ENCODE measurements at places on chromosomes 5 and 9. TPM values are rescaled to one million over a fixed set of nuclear protein-coding genes. Genes with fewer than 3 reads are reported as not detected.

Gene CSF1R
- 30.5 TPM for total RNA-seq

Gene CDX1
- 0.23 TPM for total RNA-seq

Gene IL7R
- total RNA-seq: 10.6 TPM

Gene CAPSL
- not detected for total RNA-seq

Gene FAM151B
- total RNA-seq: 1.6 TPM

Gene SLC6A19
- total RNA-seq: not detected

Gene ORM2
- total RNA-seq: not detected

DNA sequence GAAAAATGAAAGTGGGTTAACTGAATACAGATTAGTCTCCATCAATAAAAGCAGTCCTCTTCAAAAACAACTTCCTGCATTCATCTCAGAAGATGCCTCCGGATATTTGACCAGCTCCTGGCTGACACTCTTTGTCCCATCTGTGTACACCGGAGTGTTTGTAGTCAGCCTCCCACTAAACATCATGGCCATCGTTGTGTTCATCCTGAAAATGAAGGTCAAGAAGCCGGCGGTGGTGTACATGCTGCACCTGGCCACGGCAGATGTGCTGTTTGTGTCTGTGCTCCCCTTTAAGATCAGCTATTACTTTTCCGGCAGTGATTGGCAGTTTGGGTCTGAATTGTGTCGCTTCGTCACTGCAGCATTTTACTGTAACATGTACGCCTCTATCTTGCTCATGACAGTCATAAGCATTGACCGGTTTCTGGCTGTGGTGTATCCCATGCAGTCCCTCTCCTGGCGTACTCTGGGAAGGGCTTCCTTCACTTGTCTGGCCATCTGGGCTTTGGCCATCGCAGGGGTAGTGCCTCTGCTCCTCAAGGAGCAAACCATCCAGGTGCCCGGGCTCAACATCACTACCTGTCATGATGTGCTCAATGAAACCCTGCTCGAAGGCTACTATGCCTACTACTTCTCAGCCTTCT lies 16.6 kb downstream of the F2R start:
- H3K27ac ChIP-seq: no peak overlapping the region
- H3K4me3 ChIP-seq: no peak overlapping the region
- no peaks in the 10 kb centered on the region for H3K27me3 ChIP-seq
- DNase-seq: no peak
- no peaks in the 10 kb centered on the region for H3K4me1 ChIP-seq
- H3K36me3 ChIP-seq: no peaks in the 10 kb centered on the region

DNA sequence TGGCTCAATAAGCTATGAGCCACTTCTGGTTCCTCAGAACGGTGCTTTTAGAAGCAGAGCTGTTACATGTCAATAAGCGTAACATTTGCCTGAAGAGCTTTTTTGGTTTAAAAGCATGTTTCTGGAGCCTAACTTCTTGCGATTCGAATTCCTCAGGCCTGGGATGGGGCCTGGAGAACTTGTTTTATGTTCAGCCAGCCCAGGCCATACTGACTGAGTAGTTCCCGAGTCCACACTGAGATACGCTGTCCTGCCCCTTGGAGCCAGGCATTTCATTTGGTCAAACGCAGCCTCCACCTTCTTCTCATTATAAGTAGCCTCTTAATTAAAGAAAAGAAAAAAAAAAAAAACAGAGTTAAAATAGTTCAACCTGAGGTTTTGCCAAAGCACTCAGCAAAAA lies 260.6 kb upstream of the ANKRD55 start:
- H3K4me3 ChIP-seq: no peak overlapping the region
- no peaks in the 10 kb centered on the region for H3K27me3 ChIP-seq
- DNase-seq: no peak
- H3K27ac ChIP-seq: no peak overlapping the region
- peaks cover 24% of the 10 kb centered on the region for H3K4me1 ChIP-seq

GRCh38 chr5:80740999-80741398 lies 86.2 kb upstream of the DHFR start:
- no peak for DNase-seq
- no peaks in the 10 kb centered on the region for H3K27me3 ChIP-seq
- H3K36me3 ChIP-seq: peaks cover 23% of the 10 kb centered on the region
- no peaks in the 10 kb centered on the region for H3K4me1 ChIP-seq
- no peak overlapping the region for H3K27ac ChIP-seq

DNA sequence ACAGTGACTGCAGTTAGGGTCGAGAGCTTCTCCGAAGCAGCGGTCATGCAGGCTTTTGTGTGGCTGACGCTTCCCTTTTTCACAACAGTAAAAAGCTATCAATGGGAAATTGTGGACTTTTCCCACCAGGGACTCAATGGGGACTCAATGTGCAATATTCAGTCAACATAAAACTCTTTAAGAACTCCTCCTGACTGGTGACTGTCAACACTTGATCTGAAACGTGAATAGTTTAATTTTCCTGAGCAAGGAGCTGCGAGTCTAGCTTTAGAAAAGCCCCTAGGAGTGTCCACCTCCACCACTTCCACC lies 28.7 kb downstream of the EXOC3 start:
- no peaks in the 10 kb centered on the region for H3K27me3 ChIP-seq
- peak overlapping the region; percentile 81 for H3K27ac ChIP-seq
- no peak for DNase-seq
- peaks cover 5% of the 10 kb centered on the region for H3K36me3 ChIP-seq
- H3K4me1 ChIP-seq: peaks cover 23% of the 10 kb centered on the region

- no peak overlapping the region for H3K27ac ChIP-seq
- H3K4me3 ChIP-seq: no peak overlapping the region
- DNase-seq: no peak
- peaks cover 6% of the 10 kb centered on the region for H3K36me3 ChIP-seq
- no peaks in the 10 kb centered on the region for H3K27me3 ChIP-seq
- peaks cover 28% of the 10 kb centered on the region for H3K4me1 ChIP-seq
Observed at GRCh38 chr9:89477384-89477783, 20.5 kb downstream of the SEMA4D start.

- no peak overlapping the region for H3K4me3 ChIP-seq
- no peak overlapping the region for H3K27ac ChIP-seq
- H3K36me3 ChIP-seq: no peaks in the 10 kb centered on the region
- no peak for DNase-seq
- H3K27me3 ChIP-seq: no peaks in the 10 kb centered on the region
Observed at GRCh38 chr5:63375851-63376250, 586.4 kb downstream of the HTR1A start.

GRCh38 chr9:131394464-131395156 lies 724 bp downstream of the PRRC2B start:
- H3K36me3 ChIP-seq: no peaks in the 10 kb centered on the region
- H3K27me3 ChIP-seq: no peaks in the 10 kb centered on the region
- no peak for DNase-seq
- peaks cover 55% of the 10 kb centered on the region for H3K4me1 ChIP-seq
- H3K4me3 ChIP-seq: peak overlapping the region; percentile 85

DNA sequence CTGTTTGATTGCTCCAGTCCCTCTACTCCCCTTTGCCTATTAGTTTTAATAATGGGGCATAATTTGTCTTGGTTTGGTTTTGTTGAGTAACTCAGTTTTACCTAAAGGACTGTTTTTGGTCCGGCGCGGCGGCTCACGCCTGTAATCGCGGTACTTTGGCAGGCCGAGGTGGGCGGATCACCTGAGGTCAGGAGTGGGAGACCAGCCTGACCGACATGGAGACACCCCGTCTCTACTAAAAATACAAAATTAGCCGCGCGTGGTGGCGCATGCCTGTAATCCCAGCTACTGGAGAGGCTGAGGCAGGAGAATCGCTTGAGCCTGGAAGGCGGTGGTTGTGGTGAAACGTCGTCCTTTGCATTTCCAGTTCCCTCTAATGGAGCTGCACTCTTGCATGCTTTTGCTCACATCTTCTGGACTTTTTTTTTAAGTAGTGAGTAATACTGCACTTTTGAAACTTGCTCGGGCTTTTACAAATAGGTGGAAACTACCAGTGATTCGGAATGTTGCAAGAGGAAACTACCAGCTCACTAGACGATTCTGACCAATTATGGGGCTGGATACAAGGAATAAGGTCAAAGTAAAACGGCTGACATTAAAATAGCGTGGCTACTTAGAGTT lies 721 bp upstream of the MAML1 start:
- peaks cover 44% of the 10 kb centered on the region for H3K36me3 ChIP-seq
- peak overlapping the region; percentile 98 for H3K27ac ChIP-seq
- DNase-seq: no peak
- H3K4me3 ChIP-seq: peak overlapping the region; percentile 91
- no peaks in the 10 kb centered on the region for H3K27me3 ChIP-seq

DNA sequence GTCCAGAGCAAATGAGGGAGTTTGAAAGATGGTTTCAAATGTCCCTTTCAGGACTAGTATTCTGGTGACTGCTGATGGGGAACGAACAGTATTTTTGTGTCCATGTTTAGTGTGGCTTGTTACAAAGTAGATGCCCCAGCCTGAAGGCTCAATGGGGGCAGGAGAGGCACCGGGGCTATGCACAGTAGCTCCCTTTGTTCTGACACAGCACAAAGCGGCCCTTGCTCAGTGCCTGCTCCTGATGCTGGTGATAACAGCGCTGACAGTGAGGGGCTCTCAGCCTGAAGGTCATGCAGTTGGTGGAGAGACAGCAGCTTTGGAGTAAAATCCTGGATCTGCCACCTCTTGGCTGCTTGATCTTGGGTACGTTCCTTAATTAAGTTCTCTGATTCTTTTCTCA lies 188.9 kb downstream of the SLIT3 start:
- DNase-seq: no peak
- H3K36me3 ChIP-seq: no peaks in the 10 kb centered on the region
- no peaks in the 10 kb centered on the region for H3K27me3 ChIP-seq

GRCh38 chr5:120841830-120842229 lies 377.7 kb downstream of the PRR16 start:
- no peak overlapping the region for H3K4me3 ChIP-seq
- H3K4me1 ChIP-seq: no peaks in the 10 kb centered on the region
- H3K27me3 ChIP-seq: no peaks in the 10 kb centered on the region
- no peak for DNase-seq
- H3K27ac ChIP-seq: no peak overlapping the region
- no peaks in the 10 kb centered on the region for H3K36me3 ChIP-seq

DNA sequence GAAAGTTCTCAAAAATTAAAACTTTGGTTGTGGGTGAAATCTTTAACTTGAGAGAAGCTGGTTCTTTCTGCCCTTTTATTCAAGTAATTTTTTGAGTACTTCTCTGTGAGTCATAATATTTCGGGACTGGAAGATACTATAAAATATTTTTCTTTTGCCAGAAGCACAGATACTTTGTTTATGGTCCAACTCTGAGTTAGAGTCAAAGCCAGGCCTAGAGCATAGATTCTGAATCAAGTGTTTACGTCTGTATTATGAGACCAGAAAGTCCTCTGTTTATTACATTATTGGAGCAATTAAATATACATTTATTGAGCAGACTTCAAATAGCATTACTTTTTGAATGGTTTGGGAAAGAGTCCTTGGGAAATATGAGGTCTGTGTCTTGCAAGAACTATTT lies 187.9 kb downstream of the FER start:
- no peaks in the 10 kb centered on the region for H3K36me3 ChIP-seq
- no peak overlapping the region for H3K4me3 ChIP-seq
- no peak overlapping the region for H3K27ac ChIP-seq

- no peaks in the 10 kb centered on the region for H3K27me3 ChIP-seq
- H3K36me3 ChIP-seq: no peaks in the 10 kb centered on the region
- no peak for DNase-seq
- H3K4me3 ChIP-seq: no peak overlapping the region
- H3K4me1 ChIP-seq: peaks cover 23% of the 10 kb centered on the region
Observed at GRCh38 chr9:114203410-114204140, 48.2 kb downstream of the COL27A1 start.
